ENCODE measurements at places on chromosomes 3 and 15.

- no peak for DNase-seq
These were observed 204.6 kb downstream of the NR2F2 start for GRCh38 chr15:96535148-96535547.

GRCh38 chr3:95826419-95826818, 988.0 kb upstream of the EPHA6 start:
- no peak for DNase-seq

DNA sequence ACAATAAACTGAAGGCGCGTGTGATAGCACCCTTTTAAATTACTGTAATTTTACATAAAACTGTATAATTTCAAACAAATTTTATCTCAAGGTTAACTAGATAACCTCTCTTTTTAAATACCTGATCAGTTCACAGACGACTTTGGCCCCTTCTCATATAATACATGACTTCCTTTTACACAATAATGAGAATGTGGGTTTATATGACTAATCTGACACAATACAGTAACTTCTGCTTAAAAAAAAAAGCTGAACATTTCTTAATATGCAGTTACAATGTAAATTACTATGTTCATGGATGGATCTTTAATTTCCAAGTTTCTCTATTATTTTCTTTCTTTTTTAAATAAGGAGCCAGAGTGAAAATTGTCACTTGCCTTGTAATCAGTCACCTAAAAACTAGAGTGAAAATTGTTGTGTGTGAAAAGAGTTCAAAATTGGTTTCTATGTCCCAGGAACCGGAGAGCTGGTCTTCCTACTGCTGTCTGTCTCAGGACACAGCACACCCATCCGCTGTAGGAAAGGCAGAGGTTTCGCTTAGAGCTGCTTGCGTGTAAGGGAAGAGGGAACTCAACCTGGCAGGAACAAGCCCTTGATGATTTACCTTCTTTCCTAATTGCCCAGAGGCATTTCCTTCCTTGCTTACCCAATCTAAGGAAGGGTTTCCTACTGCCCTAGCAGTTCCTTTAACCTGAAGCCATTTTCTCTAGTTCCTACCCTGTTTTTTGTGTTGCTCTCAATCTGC, 33.3 kb downstream of the PLD1 start:
- no peak for DNase-seq

DNA sequence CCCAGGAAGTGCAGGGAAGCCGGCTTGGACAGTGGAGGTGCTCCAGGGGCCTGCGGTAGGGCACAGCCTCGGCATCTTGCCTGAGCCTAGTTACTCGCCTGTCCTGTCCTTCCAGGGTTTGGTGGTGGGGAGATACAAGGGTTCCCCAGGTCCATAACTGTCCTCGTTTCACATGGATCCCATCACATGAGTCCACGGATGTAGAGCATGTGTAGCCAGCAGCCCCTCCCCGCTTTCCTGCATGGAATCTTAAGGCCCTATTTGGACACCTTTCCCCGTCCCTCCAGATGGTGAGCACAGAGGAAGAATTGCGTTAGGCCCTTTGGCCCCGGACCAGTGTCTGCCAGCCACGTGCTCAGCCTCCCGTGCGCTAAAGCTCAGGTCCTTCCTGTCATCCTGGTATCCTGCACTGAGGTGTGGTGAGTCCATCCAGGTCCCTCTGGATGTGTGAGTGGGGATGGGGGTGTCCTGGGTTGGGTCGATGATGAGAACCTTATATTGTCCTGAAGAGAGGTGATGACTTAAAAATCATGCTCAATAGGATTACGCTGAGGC, 230.4 kb downstream of the SNRPN start:
- DNase-seq, result no peak

DNA sequence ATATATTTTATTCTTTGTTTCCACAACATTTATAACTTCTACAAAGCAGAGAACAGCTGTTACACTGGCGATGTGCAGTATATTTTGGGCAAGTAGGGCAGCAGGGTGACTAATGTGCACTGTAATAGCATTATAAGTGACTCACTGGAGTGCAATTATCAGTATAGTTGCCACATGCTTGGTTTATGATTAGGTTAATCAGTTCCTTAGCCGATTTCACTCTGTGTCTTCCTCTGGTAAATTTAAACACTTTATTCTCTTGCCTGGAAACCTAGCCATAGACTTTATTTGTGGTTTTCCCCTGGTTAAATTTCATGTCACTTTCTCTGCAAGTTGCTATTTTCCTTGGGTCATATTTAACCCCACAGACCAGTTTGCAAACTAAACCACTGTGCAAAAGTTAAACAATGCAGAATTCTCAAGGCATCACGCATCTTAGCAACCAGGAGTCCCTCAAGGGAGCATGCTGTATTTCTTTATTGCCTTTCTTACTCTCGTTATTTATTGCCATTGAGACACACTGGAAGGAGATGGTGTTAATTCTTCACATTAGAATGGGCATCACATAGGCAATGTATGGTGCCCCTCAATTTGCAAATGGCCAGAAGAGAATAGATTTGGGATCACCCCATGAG, 690.2 kb upstream of the DPPA4 start:
- no peak for DNase-seq

DNA sequence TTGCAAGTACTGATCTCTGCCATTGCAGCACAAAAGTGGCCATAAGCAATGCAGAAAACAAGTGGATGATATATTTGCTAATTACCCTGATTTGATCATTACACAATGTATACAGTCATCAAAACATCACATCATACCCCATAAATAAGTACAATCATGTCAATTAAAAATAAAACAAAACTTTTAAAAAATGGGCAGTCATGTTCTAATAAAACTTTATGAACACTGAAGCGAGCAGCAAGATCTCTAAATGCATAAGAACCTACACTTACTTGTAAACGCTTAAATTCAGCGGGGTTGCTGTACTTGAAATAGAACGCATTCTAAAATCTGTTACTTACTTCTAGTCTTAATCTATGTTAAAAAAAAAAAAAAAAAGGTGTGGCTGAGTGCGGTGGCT, 73.4 kb downstream of the AQR start:
- DNase-seq, result no peak

GRCh38 chr3:169494982-169495381, 168.5 kb downstream of the MECOM start:
- no peak for DNase-seq

DNA sequence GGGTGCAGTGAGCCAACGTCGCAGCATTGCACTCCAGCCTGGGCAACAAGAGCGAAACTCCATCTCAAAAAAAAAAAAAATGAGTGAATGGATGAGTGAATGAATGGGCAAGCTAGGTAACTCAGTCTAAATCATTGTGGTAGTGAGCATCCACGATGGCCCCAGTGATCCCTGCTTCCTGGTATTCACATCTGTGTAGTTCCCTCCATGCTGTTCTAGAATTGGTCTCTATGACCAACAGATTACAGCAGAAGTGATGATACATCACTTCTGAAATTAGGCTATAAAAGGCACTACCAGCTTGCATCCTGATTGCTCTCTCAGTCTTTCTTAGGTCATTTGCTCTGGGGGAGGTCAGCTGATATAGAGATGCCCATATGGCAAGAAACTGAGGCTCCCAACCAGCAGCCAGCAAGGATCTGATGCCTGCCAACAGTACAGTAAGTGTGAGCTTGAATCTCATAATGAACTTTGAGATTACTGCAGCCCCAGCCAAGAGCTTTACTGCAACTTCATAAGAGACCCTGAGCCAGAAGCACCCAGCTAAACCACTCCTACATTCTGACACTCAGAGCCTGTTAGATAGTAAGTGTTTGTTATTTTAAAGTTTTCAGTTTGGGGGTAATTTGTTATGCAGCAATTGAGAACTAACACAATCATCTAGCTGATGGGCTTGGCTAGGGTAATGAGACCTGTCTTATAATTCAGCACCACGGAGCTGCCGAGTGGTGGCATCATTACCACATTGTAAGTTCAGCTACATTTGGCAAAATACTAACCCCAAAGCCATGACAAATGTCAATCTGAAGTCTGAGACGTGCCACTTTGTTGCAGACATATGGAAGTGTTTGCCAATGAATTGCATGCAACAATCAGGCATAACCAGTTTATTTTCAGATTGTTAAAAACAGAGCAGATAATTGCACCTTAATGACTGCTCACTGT, 53.0 kb downstream of the KLHL6 start:
- DNase-seq, result no peak

- DNase-seq, result no peak
These were observed 56.5 kb downstream of the KY start for GRCh38 chr3:134594331-134594741.

- DNase-seq, result no peak
These were observed 263.5 kb upstream of the CFAP20DC start for GRCh38 chr3:59313365-59313764.

GRCh38 chr3:16224325-16224724, 40.4 kb downstream of the DPH3 start:
- no peak for DNase-seq

DNA sequence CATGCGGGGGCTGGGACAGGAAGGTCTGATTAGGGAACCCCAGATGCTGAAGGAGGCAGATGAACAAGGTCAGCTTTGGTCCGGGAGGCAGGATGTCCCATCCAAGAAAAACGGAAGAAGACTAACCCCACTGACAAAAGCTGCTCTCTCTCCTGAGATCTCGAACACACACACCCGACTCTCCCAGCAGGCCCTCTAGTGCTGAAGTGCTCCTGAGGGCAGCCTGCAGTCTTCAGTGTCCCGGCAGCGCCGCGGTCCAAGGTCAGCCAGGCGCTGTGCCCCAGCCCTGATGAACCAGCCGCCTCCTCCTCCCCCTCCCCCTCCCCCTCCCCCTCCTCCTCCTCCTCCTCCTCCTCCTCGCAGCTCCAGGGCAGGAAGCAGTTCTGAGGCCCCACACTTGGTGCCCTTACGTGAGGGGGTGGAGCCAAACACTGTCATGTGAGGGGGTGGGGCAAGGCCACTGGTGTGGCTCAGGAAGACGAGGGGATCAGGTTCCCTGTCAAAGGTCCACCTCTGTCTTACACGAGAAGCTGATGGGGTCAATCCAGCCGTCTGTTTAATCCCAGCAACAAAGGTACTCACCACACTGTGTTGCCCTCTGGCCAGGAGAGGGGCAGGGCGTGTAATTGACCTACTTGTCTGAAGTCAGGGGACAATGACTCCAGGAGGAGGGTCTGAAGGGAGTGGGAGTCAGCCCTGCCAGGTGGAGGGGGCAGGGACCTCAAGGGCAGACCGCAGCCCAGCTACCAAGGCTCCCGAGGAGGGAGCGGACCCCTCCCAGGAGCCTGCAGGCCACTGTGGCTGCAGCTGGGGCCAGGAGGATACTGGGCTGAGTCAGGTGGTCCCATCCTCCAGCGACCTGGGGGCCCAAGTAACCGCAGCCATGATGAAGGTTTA, 34.3 kb downstream of the PRR23E start:
- DNase-seq, result no peak

Measured in activated CD8-positive, alpha-beta memory T cell treated with anti-CD3 and anti-CD28 coated beads for 1 hour (primary cell).